ENCODE measurements at places on chromosomes 12 and 14.

DNA sequence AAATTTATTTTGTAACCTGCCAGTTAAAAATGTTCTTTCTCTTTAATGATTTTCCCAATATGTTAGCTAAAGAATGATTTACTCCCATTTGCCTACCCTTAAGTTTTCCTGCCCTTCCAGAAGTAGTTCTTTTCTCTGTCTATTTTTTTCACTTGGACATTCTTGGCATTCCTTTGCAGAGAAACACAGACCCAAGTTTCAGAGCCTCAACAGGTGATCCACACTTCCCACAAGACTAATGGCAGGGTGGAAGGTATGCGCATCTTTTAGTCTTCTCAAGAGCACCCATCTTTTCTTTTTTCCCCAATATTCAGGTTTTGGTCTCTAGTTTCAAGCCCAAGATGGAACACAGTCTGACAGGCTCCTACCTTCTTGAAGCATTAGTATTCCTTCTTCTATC lies 420.7 kb downstream of the ADAMTS20 start:
- peak; percentile 36 for DNase-seq

DNA sequence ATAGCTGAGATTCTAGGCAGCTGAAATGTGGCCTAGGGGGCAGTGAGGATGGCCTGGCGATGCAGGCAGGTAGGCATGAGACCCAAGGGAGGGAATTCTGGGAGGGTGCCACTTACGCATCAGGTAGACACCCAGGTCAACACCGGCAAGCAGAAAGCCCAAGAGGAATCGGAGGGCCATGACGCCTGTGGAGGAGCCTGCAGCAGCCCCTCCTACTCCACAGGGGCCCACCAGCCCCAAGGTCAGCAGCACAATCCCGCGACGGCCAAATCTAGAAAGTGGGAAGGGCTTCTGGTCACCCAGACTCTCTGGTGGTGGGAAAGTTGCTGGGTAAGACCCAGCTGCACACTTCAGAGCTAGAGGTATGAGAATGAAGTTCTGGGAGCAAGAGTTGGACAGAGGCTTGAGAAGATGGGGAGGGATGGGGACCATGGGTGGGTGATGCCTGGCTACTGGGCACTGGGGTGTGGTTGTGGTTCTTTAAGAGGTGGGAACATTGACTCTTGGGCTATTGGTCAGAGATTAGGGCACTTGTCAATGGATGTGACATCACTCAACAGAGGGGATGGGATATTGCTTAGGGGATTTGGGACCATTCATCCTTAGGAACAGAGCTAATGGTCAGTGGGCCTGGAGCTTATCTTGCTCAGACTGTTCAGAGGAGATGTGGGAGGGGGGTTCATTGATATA lies 3.4 kb downstream of the SLC22A17 start:
- DNase-seq = no peak

- no peak for DNase-seq
Observed at GRCh38 chr12:70598467-70599193, 38.6 kb downstream of the PTPRB start.

DNA sequence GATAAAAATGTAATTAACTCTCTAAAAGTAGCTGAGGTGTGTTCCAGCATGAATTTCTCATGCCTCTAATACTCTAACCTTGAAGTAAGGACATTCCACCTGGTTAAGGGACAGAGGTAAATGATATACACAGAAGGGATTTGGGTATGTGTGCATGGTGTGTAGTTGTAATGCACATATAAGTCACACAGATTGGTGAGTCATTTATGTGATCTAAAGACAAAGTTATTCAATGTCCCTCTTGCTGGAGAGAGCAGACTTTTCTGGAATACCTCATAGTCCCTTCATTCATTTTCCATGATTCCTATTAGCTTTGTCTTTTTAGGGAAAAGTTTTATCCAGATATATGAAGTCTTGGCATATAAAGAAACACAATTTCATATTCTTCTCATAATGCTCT lies 234.9 kb downstream of the SNAPC1 start:
- no peak for DNase-seq

DNA sequence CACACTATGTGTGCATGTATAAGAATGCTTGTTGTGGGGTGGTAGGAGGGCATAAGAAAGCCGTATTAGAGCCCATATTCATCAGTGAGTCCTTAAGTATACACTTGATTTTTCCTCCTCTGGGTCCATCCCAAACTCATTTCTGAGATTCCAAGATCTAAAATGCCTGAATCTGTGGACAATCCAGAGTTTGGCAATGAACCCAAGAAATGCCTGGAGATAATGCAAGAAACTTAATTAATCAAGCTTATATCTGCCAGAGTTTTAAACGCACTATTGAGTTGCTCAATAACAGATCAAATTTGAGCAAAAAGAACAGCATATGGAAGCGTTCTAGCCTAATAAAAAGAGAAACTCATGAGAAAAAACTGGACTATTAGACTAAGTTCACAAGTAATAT lies 143.4 kb upstream of the NAV3 start:
- no peak for DNase-seq

- DNase-seq = no peak
Observed at GRCh38 chr12:1936406-1937320, 18.2 kb upstream of the CACNA2D4 start.

- no peak for DNase-seq
Observed at GRCh38 chr14:102396521-102396920, 33.8 kb downstream of the TECPR2 start.

- no peak for DNase-seq
Observed at GRCh38 chr14:34766606-34767005, 52.2 kb upstream of the CFL2 start.

GRCh38 chr12:104204690-104205480 lies 10.7 kb upstream of the TXNRD1 start:
- no peak for DNase-seq

DNA sequence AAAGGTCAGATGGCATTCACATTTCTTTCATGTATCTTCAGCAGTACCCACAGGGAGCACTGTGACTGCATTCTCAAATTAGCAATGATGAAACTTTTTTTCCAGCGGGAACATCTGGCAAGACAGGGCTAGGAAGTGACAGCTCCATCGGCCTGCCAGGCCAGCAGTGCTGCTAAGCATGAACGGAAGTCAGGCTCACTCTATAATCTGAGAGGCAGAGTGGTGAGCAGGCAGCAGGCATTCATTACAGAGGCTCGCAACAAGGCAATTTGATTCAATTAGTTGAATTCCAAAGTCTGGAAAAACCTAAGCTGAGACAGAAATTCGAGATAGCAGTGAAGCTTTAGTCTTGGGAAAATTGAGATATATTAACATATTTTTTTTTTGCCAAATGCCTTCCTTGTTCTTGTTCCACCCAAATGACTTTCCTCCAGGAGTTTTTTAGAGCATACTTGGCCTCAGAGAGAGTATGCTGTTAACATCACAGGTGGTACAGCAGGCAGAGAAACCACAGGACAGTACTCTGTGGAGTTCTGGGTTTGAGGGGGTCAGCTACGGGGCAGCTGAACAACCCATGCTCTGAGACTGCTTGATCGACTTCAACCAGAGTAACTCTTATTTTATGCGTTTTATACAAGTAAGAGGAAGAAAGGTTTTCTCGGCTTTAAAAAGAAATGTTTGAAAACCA lies 414.9 kb downstream of the APAF1 start:
- DNase-seq = peak; percentile 17

DNA sequence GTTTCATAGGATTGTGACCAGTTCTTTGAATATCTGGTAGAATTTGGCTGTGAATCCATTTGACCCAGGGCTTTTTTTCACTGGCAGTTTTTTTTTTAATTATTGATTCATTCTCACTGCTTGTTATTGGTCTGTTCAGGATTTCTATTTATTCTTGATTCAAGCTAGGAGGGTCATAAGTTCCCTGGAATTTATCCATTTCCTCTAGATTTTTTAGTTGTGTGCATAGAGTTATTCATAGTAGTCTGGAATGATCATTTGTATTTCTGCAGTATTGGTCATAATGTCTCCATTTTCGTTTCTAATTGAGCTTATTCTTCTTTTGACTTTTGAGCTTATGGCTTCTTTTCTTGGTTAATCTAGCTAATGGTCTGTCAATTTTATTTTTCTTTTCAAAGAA lies 291.6 kb downstream of the AKAP6 start:
- no peak for DNase-seq

- peak; percentile 56 for DNase-seq
Observed at GRCh38 chr12:1093166-1093751, 102.2 kb downstream of the ERC1 start.

GRCh38 chr14:90781876-90782275 lies 34.4 kb downstream of the TTC7B start:
- no peak for DNase-seq

DNA sequence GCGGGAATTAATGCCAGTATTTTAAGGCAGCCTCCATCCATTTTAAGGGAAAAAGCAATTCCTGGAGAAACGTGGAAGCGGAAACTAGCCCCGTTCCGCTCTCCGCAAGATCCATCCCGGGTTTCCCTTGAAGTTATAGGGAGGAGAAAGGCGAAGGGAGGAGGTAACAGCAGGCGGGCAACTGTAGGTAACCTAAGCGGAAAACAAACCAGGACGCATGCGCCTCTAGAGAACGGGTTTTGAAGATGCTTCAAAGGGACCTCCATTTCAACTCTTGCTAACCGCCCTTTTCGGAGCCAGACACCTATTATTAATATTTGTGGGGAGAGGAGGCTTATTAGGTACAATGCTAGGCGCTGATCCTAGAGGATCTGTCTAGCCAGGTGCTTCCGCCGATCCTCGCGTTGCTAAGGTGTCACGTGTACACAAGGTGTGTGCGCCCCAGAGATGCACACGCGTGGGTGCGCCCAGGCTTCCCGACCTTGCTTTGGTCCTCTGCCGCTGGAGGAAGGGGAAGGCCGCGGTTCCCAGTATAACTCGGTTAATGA lies 6.2 kb downstream of the TBX5 start:
- no peak for DNase-seq

GRCh38 chr12:53097564-53098353 lies at the start of gene IGFBP6:
Gene IGFBP6 (plus strand): TSS chr12:53097667. CDS start chr12:53097718, 51 bp downstream.
- DNase-seq = peak; percentile 67

DNA sequence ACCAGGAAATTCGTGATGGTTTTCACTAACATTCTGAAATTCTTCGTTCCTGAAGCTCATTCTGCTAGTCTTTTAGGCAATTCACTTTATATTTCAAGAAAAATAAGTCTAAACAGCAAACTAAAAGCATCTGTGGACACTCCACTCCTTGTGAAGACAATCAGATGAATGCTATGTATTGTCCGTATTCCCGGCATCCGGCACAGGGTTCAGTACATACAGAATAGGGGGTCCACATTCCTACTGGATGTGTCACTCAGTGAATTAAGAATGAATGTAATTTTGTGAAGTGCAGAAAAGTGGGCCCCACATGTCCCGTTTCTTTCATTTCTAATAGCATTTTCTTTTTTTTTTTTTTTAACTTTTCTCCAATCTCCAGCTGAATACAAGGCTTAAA lies 241.3 kb downstream of the GRIN2B start:
- no peak for DNase-seq

- no peak for DNase-seq
Observed at GRCh38 chr12:132045751-132046150, 96.0 kb downstream of the EP400 start.

GRCh38 chr12:110245369-110245772 lies 35.7 kb upstream of the ATP2A2 start:
- DNase-seq = peak; percentile 62

GRCh38 chr14:65496178-65496993 lies 83.9 kb downstream of the FUT8 start:
- DNase-seq = no peak

GRCh38 chr14:84006643-84007155 lies 1523.2 kb upstream of the FLRT2 start:
- peak; percentile 19 for DNase-seq

DNA sequence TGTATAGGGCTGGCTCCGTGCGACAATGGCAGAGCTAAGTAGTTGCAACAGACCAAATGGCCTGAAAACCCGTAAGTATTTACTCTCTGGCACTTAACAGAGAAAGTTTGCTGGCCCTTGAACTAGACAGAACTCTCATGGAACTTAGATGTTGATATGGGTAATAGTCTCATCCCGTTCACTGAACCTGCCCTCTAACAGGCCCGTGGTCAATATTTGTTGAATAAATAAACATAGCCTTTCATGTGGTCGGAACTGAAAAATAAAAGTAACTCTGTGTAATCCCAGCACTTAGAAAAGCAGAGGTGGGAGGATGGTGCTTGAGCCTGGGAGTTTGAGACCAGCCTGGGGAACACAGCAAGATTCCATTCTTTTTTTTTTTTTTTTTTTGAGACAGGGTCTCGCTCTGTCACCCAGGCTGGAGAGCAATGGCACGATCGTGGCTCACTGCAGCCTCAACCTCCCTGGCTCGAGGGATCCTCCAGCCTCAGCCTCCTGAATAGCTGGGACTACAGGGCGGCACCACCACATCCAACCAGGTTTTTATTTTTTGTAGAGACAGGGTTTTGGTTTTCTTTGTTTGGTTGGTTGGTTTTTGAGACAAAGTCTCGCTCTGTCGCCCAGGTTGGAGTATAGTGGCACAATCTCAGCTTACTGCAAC lies 29.7 kb downstream of the KDM2B start:
- DNase-seq = no peak

GRCh38 chr12:32402946-32403345 lies 3.6 kb downstream of the FGD4 start:
- no peak for DNase-seq

DNA sequence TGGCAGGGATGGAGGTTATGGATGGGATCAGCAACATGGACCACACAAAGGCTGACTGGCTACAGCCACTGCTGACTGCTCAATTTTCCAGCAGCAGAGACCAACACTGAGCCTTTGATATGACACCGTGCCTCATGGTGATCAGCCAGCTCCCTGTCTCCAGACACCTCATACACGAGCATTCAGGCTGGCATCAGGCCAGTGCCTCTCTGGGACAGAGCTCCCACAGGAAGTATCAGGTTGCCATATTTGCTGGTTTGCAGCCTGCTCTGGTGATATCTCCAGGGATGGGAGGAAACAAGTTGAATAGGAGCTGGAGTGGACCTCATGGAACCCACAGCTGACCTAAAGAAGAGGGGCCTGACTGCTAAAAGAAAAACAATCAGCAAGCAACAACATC lies 471.2 kb upstream of the ATXN7L3B start:
- no peak for DNase-seq

DNA sequence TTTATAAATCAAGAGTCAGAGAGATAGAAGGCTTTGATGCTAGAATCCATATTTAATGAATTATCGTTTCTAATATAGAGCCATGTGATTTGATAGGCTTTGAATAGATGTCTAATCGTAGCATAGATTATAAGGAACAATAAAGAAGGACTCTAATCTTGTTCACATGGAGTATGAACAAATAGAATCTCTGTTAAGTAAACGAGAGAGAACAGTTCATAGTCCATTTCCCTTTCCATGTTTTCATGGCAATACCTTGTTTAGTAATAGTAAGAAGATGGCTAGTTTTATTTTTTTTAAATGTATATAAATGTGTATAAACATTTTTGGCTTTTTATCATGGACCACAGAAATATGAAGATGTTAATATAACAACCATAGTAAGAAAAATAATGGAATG lies 32.3 kb upstream of the RAD51AP1 start:
- DNase-seq = no peak

- DNase-seq = no peak
Observed at GRCh38 chr12:17975239-17975638, 114.8 kb downstream of the RERGL start.

DNA sequence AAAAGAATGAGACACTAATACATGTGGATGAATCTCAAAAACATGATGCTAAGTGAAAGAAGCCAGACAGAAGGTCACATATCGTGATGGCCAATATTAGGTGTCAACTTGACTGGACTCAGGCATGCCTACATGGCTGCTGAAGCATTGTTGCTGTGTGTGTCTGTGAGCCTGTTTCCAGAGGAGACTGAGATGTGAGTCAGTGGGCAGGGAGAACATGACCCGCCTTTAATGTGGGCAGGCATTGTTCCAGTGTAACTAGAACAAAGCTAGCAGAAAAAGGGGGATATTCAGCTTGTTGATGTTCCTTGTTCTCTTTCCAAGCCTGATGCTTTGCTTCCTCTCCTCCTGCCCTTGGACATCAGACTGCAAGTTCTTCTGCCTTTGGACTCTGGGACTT lies 47.6 kb downstream of the DCAF5 start:
- DNase-seq = no peak
